Peyer's patch (tissue), 4 donors: ENCODE measurements at places on chromosomes 4 and X.

- DNase-seq = no peak
Measured at GRCh38 chrX:44062840-44063239, 89.7 kb upstream of the NDP start.

GRCh38 chrX:73127700-73128241, 48.5 kb upstream of the PABPC1L2A start:
- no peak for DNase-seq

DNA sequence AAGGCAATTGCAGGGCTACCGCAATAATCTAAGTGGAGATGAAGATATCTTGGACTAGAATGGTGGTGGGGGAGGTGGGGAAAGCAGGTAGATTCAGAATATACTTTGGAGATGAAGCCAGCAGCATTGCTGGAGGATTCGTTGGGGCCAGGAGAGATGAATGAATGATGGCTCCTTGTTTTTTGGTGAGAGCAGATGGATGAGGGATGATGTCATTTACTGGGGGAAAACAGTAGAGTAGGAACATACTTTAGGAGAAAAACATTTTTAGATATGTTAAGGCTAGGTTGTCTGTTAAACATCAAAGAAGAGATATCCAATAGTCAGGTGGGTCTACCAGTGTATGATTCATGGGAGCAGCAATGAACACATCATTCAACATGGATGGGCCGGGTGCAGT, 5.8 kb downstream of the CCDC110 start:
- no peak for DNase-seq

GRCh38 chr4:67550857-67551256, 5.6 kb upstream of the CENPC start:
- no peak for DNase-seq

GRCh38 chr4:14375816-14376215, 626.5 kb upstream of the CPEB2 start:
- DNase-seq = no peak

DNA sequence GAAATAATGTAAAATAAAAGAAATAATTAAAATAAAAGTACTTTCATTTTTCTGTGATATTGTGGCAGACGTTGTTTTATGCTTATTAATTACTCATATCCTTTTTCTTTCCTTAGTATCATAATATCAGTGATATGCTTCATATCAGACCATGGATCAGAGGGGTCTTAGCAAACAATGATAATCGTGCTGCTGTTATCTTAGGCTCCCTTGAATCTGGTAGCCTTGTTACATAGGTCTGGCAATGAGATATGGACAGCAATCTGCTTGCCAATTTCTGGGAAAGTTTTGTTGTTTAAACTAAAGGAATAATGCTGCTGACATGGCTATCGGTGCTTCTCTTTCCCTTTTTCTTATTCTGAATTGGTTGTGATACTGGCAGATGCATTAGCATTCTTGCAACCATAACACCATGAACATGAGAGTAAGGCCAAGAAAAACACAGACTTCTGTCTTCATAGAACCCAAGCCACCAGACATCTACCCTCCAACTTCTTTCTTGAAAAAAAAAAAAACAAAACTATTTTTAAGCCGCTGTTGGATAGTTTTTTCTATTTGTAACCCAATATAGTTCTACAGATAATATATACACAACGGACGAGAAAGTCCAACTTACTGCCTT, 16.4 kb downstream of the EPHA5 start:
- no peak for DNase-seq

DNA sequence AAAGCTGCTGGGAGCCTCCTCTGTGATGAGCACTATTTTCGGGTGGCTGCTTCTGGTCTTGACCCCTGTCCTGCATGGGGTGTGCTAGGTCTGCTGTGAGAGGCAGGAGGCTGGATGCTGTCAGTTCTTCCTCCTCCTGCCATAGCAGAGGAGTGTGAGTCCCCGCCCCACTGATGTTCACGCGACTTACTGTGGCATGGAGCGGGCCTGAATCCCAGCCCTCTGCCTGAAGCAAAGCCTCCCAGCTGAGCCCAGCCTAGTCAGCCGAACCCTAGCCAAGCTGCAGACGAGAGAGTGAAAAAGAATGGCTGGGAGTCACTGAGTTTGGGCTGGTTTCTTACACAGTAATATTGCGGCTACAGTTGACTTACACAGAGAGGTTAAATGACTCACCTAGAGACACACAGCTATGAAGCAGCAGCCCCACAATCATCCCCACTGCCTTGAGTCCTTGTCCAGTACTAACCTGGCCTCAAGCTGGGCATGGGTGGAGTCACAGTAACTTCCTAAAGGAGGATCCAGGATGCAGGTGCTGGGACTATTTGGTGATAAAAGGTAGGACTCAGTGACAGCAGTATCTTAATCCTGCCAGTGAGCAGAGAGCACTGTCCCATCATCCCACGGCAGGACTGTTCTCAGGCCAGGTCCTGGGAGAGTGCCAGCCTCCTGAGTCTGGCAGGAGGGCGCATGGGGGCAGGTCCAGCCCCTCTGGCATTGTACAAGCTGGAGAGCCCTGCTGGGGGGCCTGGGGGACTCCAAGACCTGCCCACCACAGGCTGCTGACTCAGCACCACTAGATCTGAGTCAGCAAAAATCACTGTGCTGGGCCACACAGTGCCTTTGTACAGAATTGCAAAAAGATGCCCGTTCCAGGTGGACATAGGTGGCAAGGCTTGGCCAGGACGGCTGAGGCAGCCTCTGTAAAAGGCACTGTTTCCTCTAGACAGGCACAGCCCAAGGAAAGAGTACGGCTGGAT, 60.4 kb upstream of the CRMP1 start:
- DNase-seq = no peak

GRCh38 chrX:1139185-1139500, 73.3 kb downstream of the CRLF2 start:
- peak; percentile 14 for DNase-seq

DNA sequence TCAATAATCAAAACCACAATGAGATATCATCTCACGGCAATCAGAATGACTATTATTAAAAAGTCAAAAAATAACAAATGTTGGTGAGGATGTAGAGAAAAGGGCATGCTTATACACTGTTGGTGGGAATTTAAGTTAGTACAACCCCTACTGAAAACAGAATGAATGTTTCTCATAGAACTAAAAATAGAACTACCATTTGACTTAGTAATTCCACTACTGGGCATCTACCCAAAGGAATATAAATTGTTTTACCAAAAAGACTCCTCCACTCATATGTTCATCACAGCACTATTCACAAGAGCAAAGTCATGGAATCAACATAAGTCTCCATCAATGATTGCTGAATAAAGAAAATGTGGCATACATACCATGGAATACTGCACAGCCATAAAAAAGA, 278.1 kb upstream of the ARSJ start:
- no peak for DNase-seq

DNA sequence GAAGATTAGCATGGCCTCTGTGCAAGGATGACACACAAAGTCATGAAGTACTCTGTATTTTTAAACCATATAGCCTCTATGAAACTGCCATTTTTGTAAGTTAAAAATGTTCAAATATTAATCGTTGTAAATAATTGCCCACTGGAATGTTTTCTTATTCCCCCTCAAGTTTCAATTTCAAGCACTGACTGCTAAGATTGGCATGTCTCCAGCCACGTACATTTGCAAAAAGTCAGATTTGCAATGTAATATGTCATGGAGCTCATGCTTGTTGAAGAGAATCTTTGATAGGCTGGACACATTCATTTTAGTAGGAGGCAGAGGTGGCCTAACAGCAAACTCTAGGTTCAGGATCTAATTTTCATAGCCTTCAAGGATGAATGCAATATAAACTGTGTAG, 124.7 kb downstream of the CBR4 start:
- DNase-seq = no peak

- no peak for DNase-seq
Measured at GRCh38 chr4:182141061-182141460, 102.1 kb upstream of the TENM3 start.

DNA sequence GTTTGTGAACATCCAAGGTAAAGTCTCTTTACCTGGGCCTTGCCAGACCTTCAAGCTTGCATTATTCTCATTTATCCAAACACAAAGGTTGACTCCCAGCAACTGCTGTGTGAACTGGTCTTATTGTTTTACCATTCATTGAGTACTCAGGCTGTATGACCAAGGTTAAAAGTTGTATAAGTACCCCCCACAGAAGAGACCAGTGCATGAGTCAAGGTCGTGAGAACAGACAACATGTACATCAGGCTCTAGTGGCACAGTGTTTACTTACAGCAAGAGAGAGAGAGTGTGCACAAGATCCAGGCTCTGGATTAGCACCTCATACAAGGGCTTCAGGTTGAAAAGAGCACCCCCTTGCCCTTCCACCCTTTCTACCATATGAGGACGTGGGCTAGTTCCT, 77.4 kb upstream of the EFNB1 start:
- DNase-seq = no peak

- DNase-seq = no peak
Measured at GRCh38 chr4:108384544-108384943, 215.8 kb upstream of the LEF1 start.

DNA sequence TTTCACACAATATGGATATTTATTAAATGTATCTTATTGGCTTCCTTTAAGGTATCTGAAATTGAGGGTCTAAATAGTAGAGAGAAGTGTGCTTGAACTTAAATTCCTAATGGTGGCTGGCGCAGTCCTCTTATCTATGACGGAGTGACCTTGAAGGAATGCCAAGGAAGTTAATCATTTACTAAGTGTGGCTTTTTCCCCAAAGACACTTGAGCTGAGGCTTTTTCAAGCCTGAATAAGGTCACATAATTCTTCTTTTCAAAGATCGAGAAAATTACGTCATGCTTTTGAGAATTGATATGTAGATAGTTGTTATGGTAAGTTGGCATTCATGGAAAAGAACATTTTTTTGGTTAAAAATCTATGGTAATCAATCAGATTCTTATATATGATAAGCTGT, 11.7 kb upstream of the PRPS2 start:
- no peak for DNase-seq

- DNase-seq = no peak
Measured at GRCh38 chrX:97895751-97896150, 1012.0 kb downstream of the RPA4 start.

DNA sequence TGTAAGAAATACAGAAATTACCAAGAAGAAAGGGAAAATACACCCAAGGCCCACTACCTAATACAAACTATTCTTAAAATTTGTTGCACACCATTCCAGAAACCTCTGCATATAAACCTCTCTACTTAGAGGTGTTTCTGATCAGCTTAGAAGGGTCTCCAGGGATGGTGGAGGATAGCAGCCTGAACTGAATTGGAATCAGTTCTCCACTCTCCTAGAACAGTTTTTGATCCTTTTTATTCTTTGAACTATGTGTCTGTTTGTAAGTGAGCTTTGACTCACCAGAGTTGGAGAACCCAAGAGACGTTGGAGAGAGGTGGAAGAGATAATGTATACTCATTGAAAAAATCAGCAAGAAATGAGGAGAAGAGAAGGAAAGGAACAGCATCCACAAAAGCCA, 96.6 kb upstream of the OTUD4 start:
- no peak for DNase-seq

DNA sequence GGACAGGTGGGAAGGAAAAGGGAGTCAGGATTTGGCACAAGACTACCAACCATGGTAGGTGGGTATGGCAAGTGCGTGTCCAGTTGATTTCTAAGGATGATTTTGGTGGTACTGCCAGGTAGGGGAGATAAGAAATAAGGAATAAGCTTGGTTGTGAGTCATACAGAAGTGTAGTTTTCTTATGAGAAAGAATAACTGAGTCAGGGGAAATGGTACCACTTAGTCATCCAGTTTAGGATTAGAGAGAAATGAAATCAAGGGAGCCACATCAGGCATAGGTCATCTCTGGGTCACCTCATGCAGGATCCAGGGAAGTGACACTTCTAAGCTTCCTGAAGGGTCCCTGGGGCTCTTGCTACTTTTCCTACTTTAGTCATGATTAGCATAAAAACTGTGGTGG, 107.1 kb upstream of the C1GALT1C1 start:
- no peak for DNase-seq

DNA sequence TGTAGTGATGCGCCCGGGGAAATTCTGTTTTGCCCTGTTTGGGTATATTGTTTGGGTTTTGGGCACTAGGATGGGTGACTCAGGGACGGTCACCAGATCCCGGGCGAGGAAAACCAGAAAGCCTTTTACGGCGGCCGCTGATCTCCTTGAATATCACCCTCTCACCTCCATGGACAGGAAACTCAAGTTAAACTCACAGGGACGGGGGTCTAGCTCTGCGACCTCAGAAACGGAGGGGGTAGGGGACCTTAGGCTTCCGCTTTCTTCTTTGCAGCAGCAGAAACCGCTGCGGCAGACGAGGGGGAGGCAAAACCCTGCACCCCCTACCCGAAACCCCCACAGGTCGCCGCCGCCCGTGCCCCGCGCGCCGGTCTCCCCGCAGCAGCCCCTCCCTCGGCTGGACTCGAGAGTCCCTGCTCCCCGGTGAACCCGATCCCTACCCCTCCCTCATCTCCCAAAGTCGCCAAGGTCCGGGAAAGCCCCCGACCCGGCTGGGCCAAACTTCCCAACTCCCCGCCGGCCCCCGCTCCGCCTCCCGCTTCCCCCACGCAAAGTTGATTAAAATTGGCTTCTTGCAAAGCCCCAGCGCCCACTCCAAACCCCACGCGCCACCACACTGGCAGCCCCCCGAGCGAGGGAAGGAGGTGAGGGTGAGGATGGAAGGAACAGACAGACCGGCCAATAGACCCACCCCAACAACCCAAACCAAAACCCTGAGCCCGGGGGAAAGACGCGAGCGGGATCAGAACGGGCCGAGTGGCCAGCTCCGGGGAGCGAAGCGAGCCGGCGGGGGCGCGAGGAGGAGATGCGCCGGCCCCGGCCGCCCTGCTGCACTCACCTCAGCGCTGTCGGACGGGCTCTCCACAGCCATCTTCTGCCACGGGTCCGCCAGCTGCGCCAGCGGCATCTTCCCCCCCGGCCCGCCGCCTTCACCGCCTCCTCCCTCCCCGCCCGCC, 705 bp downstream of the RPS6KA3 start:
- DNase-seq = peak; percentile 20

DNA sequence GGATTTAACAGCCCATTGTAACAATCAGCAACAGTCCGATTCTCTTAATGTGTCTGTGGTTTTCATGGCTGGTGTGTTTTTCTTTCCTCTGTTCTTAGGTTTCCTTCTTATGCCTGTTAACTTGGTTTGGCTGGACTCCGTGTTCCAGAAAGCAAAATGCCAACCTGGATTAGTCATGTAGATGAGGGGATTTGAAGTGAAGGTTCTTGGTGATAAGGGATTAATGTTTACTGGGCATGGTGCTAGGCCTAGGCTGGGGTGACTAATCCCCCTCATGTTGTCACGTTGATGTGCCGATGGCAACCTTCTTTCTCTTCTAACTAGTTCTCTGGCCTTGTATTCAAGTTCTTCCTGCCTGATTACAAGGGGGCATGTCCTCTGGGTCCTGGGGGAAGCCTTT, 85.9 kb downstream of the REPS2 start:
- no peak for DNase-seq

DNA sequence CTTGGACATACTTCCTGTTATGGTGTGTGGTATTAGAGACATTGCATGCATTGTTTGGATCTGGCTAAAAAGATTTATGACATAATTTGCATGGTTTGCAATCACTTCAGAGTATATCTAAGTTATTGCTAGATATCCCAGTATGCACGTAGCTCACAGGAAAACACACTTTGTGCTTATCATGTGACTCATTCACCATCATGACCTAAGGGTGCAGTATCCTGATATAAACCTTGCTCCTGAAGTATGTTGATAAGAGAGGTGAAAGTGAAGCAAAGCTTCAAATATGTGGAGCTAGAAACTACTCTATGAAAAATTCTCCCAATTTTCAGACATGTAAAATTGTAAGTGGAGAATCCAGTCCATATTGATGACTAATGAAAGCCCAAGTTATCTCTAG, 46.9 kb upstream of the GRXCR1 start:
- no peak for DNase-seq
